ENCODE measurements at places on chromosomes 13 and 19.
A peak's percentile ranks its signal among the peaks of the same experiment; 100 is the strongest.

DNA sequence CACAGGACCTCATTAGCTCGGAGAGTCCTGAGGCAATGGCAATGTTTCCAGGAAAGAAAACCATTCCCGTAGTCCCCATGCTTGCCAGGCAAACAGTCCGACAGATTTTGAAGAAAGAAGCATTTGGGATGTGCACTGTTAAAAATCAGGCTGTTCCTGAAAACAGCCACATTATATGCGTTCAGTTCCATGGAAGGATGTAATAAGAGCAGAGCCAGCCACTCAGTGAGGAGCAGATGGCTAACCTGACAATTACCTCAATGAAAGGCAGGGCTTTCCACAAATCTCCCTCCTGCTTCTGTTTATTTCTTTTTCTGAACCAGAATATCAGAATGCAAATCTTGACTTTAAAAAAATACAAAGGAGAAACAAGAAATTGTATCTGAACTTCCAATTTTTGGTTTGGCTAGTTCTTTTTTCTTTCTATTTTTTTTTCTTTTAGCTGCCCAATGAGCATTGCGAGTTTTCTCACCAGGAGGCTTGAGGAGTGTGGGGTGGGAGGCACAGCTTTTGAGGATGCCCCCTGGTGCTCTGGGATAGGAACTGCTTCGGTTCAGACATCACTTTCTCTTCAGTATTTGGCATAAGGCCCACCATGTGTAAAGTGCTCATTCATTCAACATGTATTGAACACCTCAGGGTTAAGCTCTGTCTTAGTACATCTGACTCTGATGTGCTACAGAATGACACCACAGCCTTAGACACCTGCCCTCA lies 124.2 kb downstream of the TBC1D4 start:
- peak; percentile 49 for DNase-seq

DNA sequence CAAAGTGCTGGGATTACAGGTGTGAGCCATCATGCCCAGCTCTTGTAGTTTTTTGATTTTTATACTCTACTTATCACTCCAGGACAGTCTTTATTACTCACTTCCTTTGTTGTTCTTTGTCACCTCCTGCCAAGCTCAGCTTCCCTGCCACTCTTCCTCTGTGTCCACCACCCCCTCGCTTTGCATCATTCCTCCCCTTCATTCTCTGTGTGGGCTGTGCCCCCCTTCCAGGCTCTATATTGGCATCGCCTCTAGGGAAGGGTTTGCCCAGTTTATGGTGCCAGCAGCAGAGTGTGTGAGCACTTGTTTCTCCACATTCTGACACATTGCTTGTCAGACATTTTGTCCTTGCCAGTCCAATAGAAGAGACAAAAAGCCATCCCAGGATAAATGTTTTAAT lies 15.1 kb downstream of the ZNF302 start:
- DNase-seq = no peak

DNA sequence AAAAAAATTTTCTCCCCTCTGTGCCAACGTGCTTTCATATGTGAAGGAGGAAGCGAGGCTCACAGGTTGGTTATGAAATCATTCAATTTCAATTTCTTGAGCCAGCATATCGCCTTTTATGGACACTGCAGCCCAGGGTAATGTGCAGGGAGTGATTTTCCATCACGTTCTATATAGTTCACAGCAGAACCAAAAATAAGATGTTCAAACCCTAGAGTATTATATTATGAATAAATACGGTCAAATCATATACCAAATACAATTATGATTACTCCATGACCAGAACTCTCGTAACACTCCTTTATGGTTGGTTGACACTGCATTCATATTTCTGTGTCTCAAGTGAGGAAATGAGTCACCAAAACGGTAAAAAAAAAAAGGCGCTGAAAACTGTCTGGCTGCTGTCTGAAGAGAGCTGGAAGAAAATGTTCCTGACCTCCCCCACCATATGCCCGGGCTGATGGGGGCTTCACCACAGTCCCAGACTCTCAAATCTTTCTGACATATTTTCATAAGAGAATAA lies 75.8 kb upstream of the UBAC2 start:
- peak; percentile 29 for DNase-seq

- DNase-seq = no peak
These were observed 19.4 kb downstream of the DYRK1B start for GRCh38 chr19:39814595-39814994.

GRCh38 chr13:25923217-25924085 lies 128.4 kb downstream of the SHISA2 start:
- peak; percentile 58 for DNase-seq

- DNase-seq = no peak
These were observed 561.1 kb downstream of the EFNB2 start for GRCh38 chr13:105974380-105974779.

DNA sequence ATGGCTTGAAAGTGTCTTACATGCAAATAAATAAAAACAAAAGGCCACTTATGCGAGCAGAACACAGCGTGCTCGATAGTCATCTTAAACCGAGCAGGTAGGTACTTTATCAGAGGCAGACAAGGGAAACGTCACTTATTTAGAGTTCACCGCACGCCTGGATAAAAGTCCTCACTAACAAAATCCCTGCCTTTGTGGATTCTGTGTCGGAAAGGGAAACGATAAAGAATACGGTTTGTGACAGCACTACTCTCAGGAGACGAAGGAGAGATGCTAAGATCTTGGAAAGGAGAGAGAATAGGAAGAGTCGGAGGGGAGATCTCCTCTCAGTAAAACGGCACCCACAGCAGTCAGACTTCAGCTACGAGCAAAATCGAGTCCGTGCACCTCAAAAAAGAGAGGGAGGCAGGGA lies 581 bp downstream of the RCBTB1 start:
- peak; percentile 32 for DNase-seq

- no peak for DNase-seq
These were observed 309.9 kb upstream of the SLITRK6 start for GRCh38 chr13:86109107-86109506.

GRCh38 chr13:80274643-80275042 lies 66.3 kb downstream of the SPRY2 start:
- DNase-seq = peak; percentile 32

- no peak for DNase-seq
These were observed 72.8 kb upstream of the SPATA13 start for GRCh38 chr13:24087605-24088225.

DNA sequence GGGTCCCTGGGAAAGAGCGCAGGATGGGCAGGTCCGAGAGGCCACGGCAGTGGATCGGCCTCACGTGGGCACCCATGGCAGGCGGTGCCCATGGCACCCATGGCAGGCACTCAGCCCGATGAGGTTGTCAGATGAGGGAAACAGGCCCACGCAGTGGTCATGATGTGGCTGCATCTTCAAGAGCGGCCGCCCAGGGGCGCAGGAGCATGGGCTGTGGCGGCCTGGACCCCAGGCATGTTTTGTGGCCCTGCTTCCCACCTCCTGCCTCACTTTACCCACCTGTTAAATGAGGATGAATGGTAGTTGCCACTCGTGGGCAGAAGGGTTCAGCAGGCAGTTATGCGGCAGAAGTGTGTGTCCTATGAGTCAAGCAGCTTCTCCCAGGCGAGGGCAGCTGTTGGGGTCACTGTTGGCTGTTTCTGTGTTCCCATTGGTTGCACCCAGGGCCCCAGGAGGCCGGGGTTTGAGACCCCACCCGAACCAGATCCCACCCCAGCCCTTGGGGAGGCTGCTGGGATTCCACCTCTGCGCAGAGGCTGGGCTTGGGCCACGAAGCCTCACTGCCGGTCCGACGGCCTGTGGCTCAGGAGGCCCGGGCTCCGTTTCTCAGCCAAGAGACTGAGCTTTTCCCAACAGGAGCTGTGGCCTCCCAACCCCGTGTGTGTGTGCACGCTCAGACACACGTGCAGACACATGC lies 30.0 kb downstream of the CSNK1G2 start:
- no peak for DNase-seq

DNA sequence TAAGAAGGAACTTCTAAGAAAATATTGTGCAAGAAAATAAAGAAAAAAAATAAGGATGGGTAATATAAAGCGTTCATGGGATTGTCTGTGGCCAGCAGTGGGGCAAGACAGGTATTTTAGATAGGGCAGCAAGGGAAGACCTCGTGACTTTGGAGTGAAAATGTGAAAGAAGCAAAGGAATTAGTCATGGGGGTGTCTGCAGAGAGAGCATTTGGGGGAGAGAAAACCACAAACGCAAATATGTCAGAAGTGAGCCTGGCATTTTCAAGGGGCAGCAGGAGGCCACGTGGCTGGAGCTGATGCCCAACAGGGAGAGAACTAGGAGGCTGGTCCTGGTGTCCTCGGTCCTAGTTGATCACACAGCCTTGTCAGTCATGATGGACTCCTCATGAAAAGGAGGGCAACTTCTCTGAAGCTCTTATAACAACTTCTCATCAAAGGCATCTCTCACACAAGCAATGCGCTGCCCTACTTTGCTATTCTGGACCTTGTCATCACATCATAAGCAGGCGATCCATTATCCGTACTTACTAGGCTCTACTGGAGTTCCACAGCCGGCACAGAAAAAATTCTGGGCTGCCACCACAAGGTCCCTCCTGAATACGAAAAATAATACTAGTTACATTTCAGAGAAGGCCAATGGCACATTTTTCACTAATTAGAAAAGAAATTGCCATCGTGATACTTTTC lies 31.0 kb downstream of the RUBCNL start:
- DNase-seq = no peak

- DNase-seq = no peak
These were observed 1.7 kb downstream of the PDE4A start for GRCh38 chr19:10422046-10422461.

GRCh38 chr13:113152984-113153809 lies 5.3 kb upstream of the PROZ start:
- peak; percentile 46 for DNase-seq

- DNase-seq = no peak
These were observed 204.6 kb upstream of the TSC22D1 start for GRCh38 chr13:44780591-44781280.

- DNase-seq = no peak
These were observed 16.0 kb upstream of the CLN5 start for GRCh38 chr13:76975863-76976262.

- no peak for DNase-seq
These were observed 108.3 kb downstream of the POSTN start for GRCh38 chr13:37490176-37490779.

GRCh38 chr19:47188507-47189033 lies 42.4 kb downstream of the BBC3 start:
- no peak for DNase-seq

GRCh38 chr13:84265257-84265764 lies 383.0 kb upstream of the SLITRK1 start:
- DNase-seq = no peak

GRCh38 chr13:44786756-44787155 lies 202.5 kb downstream of the NUFIP1 start:
- DNase-seq = no peak

DNA sequence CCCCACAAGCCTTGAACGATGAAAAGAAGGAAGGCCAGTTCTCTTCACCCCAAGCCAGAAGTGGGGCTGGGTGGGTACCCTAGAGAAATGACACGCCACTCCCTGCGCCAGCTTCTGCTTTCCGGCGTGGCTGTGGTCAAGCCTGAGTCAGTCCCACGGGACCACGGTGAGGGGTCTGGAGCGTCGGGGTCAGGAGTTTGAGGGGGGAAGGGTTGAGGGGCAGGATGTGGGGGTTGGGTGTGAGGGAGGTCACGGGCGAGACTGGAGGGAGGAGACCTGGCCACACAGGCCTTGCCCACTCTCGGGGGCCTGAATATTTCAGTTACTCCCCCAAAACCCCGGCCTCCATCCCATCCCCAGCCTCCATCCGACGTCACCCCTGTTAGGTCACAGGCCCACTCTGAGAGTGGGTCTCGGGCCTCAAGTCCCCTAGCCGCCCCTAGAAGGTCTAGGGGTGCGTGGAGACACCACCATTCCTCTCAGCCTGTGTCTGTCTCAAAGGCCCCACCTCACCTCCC lies 500 bp upstream of the IFI30 start:
- no peak for DNase-seq

DNA sequence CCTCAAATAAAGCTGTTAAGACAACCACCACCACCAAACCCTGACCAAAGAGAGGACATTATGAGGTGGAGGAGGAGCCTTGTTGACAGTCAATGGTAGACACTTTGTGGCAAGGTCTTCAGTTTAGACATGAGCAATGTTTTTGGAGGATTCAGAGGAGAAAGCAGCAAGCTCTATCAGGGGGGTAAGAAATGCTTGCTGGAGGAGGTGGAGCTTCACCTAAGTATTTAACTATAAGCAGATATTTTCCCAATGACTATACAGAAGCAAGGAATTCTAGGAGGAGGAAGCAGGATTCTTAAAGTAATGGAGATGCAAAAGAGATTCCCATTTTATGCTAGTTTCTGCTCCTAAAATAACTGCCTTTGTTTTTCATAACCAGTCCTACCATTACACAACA lies 74.2 kb downstream of the TRPC4 start:
- no peak for DNase-seq

DNA sequence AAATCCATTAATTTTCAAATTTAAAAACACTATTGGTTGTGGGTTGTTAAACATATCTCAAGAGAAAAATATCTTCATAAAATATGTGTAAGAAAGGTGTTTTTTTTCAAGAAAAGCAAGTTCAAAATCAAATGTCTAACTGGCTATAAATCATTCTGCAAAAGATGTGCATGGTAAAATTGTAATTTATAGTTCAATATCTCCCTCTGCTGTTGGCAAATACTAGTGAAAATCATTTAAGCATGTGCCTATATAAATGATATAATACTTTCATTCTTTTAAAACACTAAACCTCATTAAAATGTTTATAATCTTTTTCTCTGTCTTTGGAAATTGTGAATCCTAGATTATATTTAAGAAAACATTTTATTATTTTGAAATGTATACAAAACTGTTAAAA lies 17.2 kb upstream of the SLITRK6 start:
- no peak for DNase-seq

- no peak for DNase-seq
These were observed 19.3 kb downstream of the CEACAM1 start for GRCh38 chr19:42508892-42509444.

GRCh38 chr13:21576426-21576825 lies 27.5 kb downstream of the MICU2 start:
- no peak for DNase-seq

DNA sequence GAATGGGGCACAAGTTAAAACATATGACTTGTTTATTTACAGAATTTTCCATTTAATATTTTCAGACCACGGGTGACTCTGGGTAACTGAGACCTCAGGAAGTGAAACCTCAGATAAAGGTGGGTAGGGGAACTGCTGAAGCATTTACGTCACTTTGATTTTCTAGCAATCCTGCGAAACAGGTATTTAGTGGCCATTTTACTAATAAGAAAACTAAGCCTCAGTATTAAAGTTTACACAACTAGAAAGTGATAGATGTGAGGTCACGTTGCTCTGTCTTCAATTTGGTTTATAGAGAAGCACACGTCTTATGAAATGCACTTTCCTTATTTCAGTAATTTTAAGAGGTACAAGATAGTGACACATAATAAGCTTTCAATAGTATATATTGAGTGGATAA lies 402.8 kb downstream of the FGF9 start:
- DNase-seq = no peak

GRCh38 chr19:16446108-16446723 lies 25.6 kb downstream of the EPS15L1 start:
- peak; percentile 31 for DNase-seq

Data from umbilical cord (tissue), 2 donors.